ENCODE measurements at places on chromosomes 7 and 10. TPM values are rescaled to one million over a fixed set of nuclear protein-coding genes. Genes with fewer than 3 reads are reported as not detected.

- no peak for DNase-seq
Observed at GRCh38 chr7:28891192-28891875, 66.8 kb downstream of the TRIL start.

DNA sequence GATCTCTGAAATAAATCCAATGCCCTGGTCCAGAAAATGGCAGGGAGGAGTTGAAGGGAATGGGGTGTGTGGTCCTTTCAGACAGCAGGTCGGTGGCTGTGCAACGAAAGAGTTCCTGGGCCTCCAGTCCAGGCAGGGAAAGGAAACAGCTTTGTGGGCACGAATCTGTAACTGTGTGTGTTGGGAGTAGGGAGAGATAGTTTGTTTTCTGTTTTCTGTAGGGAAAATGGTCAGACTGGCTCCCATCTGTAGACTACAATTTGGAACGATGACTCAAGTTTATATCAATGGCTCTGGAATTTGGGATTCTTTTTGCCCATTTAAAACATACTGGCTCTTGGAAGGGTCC, 2.6 kb upstream of the HOXA9 start:
- DNase-seq, result no peak

DNA sequence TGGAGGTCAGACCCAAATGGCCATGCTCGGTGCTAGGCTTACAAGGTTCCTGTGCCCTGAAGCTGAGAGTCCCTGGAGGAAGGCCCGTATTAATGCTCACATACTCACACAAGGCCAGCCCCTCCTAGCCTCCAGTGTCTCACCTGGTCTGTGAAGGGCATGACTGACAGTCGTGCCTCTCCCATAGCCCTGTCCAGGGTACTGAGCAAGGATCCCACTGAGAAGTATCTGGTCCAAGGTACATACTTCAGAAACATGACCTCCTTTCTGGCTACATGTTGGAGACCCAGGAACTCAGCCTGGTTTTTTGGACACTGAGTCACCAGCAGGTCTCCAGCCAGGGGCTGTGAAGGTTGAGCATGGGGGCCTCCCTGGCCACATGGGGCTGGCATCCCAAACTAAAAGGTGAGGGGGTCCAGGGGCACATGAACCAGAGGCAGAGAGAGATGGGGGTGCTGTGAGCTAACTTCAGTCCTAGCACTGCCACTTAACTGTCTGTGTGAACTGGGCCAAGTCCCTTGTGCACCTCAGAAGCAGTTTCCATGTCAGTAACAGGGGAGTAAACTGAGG, 17.6 kb upstream of the RASGEF1A start:
- no peak for DNase-seq

GRCh38 chr10:3573498-3573897, 211.5 kb downstream of the KLF6 start:
- DNase-seq, result no peak

GRCh38 chr10:34081347-34081743, 733.8 kb downstream of the PARD3 start:
- no peak for DNase-seq

Gene CFAP43
- total RNA-seq, result 0.19 TPM

Gene CHST3
- 18.1 TPM for total RNA-seq

All from Right ventricle myocardium inferior (tissue), 1 donor.